ENCODE measurements at places on chromosomes 3 and 15.

DNA sequence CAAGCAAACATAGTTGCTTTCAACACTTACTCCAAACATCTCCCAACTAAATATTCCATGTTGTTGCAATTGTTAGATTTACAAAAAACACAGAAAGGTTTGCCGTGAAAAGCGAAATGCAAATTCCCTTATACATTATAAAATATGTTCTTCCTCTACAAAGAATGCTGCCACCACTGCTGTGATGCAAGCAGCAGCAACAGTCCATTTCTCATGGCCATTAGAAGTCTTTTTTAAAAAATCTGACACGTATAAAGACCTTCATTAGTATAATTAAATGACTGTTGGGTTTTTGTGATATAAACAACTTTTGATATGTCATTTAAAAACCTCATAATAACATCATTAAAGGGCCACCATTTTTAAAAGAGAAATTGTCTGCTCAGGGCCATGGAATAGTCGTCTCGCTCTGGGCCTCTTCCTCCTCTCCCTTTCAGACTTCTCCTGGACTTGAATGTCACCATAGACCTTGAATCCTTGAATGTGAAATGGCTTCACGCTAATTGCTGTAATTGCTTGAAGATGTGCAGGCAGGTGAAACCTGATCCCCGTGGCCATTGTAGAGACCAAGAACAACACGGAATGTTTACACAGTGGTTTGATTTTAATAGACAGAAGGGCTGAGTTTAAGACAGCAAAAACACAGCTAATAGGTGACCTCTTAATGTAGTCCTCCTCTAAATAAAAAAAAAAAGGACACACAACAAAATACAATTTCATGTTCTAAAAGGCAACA, 450.4 kb downstream of the FOXP1 start:
- DNase-seq: no peak

DNA sequence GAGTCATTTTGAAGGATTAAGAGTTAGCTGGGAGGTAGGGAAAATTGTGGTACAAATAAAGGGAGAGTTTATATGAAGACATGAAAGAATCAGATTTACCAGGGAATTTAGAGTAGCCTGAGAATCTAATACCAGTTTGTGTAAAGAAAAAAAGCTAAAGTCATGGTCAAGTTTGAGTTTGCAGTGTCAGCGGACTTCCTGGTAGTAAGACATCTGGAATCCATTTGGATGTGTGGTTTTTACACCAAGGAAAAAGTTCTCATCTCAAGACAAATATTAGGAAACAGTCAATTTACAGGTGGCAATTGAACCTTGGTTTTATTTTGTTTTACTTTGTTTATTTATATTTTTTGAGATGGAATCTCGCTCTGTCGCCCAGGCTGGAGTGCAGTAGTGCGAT, 1.5 kb upstream of the P2RY12 start:
- DNase-seq: no peak

- DNase-seq: no peak
These were observed 60.5 kb downstream of the ITGB5 start for GRCh38 chr3:124826703-124827102.

- no peak for DNase-seq
These were observed 298.9 kb upstream of the RORA start for GRCh38 chr15:61527836-61528580.

GRCh38 chr3:41684797-41685735, 276.8 kb downstream of the ULK4 start:
- no peak for DNase-seq

DNA sequence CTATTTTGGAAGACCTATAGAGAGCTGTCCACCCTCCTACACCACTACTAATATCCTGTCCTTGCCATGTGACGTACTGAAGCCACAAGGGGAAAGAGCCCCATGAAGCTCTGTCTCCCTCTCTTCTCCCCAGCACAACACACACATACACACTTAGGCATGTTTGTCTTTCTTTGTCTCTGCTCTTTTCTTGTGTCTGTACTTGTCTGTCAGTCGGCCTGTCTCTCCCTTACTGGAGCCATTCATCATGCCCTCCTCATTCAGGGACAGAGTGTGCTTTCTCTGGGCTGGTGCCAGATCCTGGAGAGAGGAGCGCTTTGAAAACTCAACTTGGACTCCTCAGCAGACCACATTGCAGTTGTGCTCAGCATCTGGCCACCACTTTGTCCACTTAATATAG, 47.6 kb downstream of the PSMD6 start:
- no peak for DNase-seq

DNA sequence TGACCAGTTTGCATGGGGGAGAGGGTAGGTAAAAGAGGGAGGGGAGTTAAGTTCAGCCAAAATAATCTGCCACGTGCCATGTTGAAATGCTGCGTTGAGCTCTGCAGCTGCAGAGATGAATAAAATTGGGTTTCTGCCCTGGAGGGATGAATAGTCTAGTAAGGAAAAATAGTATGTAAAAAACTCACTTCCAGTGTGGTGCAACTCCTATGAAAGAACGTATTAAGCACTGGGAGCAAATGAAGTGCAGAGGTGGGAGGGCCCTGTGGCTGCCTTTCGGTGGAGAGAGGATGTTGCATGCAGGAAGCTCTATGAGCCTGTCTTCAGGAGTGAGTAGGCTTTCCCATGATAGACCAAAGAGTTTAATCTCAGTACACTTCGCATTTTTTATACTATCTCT, 8.6 kb downstream of the CEP63 start:
- no peak for DNase-seq

DNA sequence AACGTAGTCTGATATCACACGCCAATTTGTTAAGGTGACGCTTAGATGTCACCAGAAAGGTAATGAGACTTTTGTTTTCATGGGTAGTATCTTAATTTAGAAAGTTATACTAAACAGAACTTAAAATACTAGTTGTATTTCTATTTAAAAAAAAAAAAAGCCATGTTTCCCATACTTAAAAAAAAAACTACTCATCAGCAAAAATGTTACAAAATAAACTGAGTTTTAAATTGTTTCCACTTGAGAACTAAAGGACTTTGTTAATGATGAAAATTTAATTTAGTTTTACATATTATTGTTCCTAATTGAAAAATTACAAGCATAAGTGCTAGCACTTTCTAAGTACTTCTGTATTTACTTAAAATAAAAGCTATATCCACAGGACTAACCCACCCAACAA, 300.8 kb upstream of the ATP11B start:
- DNase-seq: no peak

DNA sequence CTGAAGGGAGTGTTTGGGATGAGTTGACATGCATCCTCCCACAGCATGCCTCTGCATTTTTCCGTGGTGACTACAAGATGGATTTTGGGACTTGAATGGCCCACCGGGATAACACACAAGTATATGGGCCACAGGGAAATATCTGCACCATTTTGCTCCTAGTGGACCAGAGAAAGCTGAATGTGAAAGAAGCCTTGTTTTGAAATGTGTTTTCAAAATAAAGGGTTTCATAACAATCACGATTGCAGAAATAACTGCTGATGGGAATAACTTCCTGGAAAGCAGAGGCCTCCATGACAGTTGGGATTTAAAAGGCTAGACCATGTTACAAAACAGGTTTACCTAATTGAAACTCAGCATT, 77.5 kb upstream of the PRR23C start:
- DNase-seq: no peak

- no peak for DNase-seq
These were observed 284.8 kb upstream of the ARL6 start for GRCh38 chr3:97479740-97480139.

DNA sequence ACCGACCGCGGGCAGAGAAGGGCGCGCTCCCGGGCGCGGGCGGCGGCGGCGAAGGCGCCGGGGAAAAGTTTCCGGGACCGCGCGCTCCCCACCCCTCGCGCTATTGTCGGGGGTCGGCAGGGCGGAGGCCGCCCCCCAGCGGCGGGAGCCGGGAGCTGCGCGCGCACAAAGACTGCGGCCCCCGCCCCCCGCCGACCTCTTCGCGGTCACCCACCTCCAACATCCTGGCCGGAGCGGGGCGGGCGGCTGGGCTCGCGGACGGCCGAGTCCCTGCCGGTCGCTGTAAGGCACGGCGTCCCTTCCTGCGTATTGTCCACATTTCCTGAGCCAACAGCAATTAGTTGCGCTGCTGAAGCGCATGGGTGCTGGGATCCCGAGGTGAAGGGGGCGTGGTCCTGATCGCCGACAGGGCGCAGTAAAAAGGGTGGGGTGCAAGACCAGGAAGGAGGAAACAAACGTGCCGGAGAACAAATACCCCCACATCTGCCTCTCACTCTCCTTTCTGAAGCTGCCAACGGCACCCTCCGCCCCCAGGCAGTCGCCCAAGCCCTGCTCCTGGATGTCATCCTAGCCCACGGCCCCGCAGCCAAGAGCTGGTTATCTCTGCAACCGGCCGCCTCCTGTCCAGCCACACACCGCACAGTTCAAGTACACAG, at the start of gene TMEM44:
Gene TMEM44 (minus strand): TSS at position 71 of the 656 bp plus-strand sequence. CDS start 204 bp downstream, outside the sequence.
- peak; percentile 37 for DNase-seq

DNA sequence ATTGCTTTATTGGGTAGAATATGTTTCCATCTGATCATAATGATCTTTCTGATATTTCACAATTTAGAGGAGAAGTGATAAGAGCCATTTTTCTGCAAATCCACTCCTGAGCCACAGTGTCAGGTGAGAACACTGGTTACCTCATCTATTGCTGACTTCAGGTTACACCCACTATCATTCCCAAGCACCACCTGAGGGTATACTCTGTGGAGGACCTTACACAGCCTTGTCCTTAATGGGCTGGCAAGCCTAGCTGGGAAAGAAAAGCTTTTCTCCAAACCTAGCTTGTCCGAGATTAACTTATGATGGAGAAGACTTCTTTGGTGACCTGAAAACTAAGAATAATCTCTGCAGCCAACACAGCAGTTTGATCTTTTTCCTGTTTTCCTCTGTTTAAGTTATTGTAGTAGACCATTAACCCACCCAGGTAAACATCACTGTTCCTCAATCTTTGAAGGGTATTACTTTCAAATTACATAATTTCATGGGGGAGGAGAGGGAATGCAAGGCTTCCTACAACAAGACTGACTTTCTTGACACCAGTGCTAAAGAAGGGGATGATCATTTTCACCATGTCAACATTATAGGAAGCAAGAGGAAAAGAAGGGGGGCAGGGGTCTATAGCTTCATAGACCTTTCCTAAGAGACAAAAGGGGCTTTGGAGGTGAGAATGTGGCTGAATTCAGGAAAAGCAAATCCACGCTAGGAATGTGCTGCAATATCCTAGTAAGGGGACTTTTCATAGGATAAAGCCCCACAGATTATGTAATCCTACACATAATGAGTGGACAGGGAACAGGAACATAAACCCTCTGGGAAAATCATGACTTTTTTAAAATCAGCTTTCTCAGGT, 1.7 kb downstream of the NCEH1 start:
- DNase-seq: no peak

GRCh38 chr15:86066174-86066834, 13.4 kb upstream of the AGBL1 start:
- DNase-seq: no peak

DNA sequence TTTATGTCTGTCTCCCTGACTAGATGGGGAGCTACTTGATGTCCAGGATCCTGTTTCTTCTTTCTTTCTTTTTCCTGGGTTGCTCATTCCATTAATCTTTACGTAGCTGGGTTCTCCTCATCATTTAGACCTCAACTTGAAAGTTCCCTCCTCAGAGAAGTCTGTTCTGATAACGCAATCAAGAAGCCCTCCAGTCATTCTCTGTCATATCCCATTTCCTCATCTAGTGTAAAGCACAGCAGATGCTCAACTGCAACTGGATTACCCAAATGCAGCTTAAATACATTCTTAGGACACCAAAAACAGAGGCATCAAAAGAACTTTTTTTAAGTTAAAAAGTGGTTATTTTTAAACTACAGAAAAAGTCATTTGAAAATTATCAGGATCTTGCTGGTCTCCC, 51.7 kb upstream of the ST3GAL6 start:
- no peak for DNase-seq

GRCh38 chr3:168362661-168363247, 267.0 kb upstream of the GOLIM4 start:
- DNase-seq: no peak

- no peak for DNase-seq
These were observed 58.4 kb downstream of the NME9 start for GRCh38 chr3:138271189-138271794.

GRCh38 chr3:63192248-63192647, 85.9 kb upstream of the SYNPR start:
- no peak for DNase-seq

GRCh38 chr3:175857666-175858270, 998.6 kb downstream of the NAALADL2 start:
- DNase-seq: no peak

DNA sequence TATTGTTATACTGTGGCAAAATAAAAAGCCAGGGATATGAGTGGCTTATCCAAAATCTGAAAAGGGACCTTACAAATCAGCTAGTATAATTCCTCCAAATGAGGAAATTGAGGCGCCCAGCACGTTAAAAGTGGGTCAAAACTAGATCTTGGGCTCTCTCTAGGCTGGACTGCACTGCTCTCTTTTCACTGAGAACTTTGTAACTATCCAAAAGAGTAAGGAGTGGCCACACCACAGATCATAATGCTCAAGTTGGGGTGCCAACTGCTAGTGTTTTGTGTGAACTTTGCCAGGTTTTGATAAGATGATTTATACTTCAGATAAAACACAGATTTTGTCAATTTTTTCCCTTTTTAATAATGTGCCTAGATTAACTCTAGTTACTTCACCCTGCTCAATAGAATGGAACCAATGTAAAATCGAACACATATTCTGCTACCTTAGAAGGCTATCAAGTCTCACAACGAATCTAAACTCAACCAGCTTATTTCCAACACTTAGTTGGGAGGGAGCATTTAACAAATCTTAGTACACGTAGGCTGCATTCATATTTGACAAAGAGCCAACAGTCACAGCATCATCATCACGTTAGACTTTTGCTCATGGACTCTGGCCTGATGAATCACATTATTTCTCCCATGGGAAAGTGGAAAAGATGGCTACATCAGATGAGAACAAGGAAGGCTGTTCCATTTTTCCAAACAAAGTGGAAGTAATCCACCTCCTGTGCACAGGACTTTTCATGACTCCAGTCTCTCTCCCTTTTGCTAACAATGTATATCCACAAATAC, 64.4 kb downstream of the ABI3BP start:
- DNase-seq: no peak

DNA sequence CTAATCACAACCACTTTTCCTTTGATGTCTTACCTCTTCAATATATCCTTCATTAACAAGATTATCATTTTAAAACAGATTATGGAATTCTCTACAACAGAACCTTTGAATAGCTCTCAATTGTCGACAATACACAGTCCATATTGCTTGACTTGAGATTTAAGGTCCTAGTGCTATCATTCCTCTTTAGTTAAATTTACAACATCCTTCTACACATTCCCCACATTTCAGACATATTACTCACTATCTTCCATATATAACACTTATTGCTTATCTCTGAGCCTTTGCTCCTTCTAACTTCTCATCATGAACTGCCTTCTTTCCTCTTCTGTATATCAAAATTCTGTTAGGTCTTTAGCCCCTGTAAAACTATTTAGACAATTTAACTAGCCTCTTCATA, 247.0 kb downstream of the STXBP5L start:
- DNase-seq: no peak

Data from activated effector memory CD4-positive, alpha-beta T cell treated with Interleukin-2 at 50 U/mL for 16 hours (primary cell).